Pulmonary artery endothelial cell (primary cell): ENCODE measurements at places on chromosomes 12 and 14. TPM values are rescaled to one million over a fixed set of nuclear protein-coding genes. Genes with fewer than 3 reads are reported as not detected.

The LRRC43 gene
- total RNA-seq = 2.2 TPM in 2 replicates

The RNASE2 gene
- not detected in 2 replicates for total RNA-seq

The SH2B3 gene
- total RNA-seq = 66.9 and 79.4 TPM in 2 replicates

The COA8 gene
- total RNA-seq = 19.3 and 29.5 TPM in 2 replicates

The KCNA5 gene
- not detected in 2 replicates for total RNA-seq

The ACOT4 gene
- 0.46 and 1.5 TPM in 2 replicates for total RNA-seq

The ADCY4 gene
- total RNA-seq = 36.3 and 41.8 TPM in 2 replicates

The ALDH6A1 gene
- total RNA-seq = 21.6 and 30.9 TPM in 2 replicates

The PRR4 gene
- total RNA-seq = 0.21 and 0.46 TPM in 2 replicates

- DNase-seq = no peak
These were observed 22.4 kb upstream of the PDE1B start for GRCh38 chr12:54526812-54527630.

DNA sequence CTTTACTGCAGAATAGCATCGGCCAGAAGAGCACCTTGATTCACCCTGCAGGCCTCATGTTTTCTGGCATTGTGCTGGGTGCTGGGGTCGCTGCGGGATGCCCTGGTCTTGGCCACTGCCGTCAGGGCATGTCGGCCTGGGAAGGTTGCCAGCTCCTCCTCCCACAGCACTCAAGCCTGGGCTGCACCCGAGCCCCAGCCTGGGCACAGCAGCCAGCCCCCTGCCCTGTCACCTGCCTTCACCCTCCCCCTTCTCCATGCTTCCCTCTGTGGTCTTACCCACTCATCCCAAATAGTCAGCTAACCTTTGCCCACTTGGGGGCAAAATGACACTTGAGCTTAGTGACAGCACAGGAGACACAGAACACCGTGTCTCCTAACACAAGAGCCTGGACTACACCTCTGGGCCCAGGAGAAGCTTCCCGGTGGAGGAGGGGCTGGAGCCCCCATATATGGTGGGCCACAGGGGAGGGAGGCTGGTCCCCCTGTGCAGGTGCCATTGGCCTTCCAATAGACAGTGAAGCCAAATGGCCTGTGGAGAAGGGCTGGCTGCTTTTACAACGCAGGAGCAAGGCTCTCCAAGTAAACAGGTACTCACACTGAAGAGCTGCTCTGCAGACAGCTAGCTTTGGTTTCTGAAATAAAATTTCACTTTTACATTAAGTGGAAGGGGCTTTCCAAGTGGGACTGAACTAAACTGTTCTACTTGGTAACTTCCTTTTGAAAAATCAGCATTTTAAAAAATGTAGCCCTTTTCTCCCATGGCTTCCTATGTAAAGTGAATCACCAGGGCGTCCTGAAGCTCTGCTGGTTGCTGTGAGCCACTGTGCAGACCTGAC is 51.2 kb upstream of the AMN start:
- no peak for DNase-seq

GRCh38 chr12:122499991-122500684 is 594 bp downstream of the ZCCHC8 start:
- no peak for DNase-seq

- DNase-seq = no peak
These were observed 23.0 kb downstream of the ZFHX2 start for GRCh38 chr14:23528555-23528954.

DNA sequence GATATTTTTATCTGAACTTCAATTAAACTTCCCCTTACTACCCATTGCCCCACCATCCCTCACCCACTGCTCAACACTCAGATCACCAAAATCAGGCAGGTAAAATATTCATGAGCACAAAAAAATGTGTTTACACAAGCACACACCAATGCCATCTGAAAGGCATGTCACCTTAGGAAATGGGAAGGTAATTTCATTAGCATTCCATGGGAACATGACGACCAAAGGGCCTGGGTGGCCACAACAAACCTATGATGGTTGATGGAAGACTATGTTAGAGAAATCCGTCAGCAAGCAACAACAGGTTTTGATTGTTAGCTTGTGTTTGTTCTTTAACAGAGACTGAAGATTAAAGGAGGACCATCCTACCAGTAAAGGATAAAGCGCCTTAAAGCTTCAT is 97.6 kb downstream of the BCAT1 start:
- DNase-seq = no peak

DNA sequence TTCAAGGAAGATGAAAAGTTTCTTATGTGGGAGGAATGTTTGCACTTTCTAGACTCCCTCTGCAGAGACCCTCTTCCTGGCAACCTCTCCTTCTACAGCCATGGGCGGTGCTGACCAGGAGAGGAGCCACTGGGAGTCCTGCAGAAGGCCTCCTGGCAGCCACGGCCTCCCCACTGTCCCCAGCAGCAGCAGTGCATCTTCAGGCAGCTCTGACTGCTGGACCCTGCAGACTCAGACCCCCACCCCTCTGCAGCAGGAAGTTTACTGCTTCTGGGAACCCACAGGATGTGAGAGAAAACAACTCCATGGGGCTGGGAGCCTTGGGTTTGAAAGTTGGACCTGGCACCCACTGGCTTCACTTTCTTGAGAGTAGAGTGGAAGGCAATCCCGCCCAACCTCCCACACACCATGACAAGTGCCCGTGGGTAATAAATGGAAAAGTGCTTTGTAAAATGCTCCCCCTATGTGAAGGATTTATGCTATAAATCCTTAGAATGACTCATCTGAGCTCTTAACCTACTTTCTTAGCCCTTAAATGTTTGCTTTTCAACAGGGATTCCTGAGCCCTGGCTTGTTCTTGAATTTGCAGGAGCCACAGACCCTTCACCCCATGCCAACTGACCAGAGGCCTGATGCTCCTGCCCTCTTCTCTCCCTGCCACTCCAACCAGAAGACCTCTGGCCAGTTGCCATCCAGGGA is 37.5 kb upstream of the DDX11 start:
- no peak for DNase-seq

GRCh38 chr12:58502841-58503240 is 417.5 kb downstream of the LRIG3 start:
- no peak for DNase-seq

- no peak for DNase-seq
These were observed 133.6 kb upstream of the SSTR1 start for GRCh38 chr14:38074081-38074480.

DNA sequence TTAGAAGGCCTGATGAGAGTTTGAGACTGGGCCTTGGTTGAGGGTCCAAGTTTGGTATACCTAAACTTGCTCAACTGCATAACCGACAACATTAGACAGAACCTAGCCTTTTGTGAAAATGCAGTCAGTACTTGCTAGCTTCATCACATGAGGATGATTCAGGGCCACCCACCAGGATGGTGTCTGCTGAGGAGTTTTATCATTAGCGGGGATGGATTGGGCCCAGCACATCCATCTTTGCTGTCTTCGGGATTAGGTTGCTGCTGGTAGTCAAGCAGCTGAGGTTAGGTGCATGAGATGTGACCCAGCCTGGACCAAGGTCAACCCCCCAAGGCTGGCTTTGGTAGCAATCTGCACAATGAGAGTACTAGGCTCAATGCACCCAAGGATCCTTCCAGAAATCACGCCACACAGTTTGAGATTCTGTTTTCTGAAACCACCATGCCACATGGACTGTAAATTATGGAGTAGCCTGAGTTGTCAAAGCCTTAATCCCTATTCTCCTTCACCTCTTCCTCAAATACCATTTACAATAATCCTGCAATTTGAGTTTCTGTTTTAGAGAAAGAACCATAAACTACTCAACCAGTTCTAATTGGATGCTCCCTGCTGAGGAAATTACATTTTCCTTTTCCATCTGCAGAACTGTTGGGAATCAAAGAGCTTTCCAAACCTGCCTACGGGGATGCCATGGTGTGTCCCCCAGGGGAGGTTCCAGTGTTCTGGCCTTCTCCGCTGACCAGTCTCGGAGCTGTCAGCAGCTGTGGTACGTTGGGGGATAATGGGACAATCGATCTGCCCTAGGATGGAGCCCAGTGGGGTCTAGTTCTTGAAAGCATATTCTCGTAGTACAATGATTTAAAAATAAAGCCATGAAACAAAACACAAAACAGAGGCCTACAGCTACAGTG is 61.7 kb downstream of the DGLUCY start:
- DNase-seq = no peak

DNA sequence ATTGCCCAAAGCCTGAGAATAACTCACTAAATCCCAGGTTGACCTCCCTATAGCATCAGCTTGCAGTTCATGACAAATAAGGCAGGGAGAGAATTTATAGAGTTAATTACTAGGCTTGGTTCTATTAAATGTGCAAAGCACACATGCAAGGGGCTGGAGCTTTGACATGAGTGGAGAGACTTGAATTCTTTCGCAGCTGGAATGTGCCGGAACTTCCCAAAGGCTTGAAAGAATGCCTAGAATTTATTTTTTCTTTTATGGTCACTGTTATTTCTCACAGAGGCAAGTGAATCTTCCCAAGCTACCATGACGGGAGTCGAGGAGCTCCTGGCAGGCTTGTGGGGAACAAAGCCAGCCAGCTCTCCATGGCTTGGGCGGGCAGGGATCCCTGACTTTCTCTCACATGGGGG is 95.5 kb upstream of the USP44 start:
- DNase-seq = no peak

GRCh38 chr12:112122823-112123690 is 2.3 kb upstream of the TRAFD1 start:
- no peak for DNase-seq

DNA sequence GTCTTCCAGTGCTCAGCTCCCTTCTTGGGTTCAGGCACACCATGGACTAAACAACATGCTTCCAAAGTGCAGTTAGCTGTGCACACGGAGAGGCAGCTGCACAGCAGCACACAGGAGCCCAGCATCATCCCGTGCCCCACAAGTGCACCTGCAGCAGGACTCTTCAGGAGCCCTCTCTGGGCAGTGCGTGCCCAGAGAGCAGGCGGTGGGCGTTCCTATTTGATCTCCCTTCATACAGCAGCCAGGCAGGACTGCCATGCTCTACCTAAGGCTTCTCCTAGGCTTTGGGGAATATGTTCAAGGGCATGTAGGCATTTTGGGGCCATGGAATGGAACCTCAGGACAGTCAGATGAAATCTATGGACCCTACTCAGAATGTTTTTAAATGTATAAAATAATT is 35.5 kb downstream of the ANO2 start:
- no peak for DNase-seq

DNA sequence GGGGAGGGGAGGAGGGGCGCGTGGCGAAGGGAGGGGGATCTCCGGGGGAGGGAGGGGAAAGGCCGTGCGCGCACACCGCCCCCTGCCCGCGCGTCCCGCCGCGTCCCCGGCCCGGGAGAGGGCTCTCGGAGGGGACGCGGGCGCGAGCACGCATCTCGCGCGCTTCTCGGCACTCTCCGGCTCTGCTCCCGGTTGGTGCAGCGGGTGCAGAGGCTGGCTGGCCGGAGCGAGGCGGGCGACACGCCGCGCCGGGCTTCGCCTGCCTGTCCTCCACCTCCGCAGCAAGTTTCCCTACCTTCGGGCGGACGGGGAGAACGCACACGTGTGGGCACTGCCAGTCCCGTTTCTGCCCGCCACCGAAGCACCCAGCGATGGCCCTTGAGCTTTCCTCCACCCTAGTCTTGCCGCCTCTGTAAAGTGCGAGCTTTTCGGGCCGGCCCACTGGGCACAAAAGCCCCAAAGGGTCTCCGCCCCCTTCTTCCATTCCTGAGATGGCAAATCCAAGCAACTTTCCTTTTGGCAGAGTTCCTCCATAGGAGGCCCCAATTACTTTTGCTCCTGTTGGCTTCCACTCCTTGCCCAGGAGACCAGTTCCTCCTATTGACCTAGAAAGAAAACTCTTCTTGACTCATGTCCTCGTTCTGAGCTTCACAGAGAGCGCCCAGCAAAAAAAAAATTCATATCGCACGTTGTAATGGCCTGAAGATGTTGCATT is 363 bp upstream of the CSAD start:
- peak; percentile 40 for DNase-seq

DNA sequence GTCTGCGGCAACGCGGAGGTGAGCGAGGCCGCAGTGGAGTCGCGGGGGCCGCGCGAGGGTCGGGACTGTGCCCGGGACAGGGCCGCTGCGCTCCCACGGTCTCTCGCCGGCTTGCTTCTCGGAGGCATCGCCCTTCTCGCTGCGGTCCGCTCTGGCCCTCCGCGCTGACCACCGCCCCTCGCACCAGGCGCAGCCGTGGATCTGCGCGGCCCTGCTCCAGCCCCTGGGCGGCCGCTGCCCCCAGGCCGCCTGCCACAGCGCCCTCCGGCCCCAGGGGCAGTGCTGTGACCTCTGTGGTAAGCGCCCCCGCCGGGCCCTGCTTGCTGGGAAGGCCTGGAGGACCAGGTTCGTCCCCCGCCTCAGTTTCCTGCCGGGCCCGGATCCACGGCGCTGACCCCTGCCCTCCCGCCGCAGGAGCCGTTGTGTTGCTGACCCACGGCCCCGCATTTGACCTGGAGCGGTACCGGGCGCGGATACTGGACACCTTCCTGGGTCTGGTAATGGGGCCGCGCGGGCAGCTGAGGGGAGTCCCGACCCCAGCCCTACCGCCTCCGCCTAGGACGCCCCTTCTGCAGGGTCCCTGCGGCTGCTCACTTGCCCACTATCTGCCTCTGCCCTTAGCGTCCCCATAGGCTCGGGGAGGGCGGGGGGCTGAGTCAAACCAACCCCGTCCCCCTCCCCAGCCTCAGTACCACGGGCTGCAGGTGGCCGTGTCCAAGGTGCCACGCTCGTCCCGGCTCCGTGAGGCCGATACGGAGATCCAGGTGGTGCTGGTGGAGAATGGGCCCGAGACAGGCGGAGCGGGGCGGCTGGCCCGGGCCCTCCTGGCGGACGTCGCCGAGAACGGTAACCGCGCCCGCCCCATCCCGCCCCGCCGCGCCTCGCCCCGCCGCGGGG is 7.0 kb downstream of the AMN start:
- no peak for DNase-seq

GRCh38 chr12:75836533-75836932 is 195.0 kb downstream of the PHLDA1 start:
- no peak for DNase-seq

- DNase-seq = no peak
These were observed 1.5 kb downstream of the RAB21 start for GRCh38 chr12:71756054-71756690.

DNA sequence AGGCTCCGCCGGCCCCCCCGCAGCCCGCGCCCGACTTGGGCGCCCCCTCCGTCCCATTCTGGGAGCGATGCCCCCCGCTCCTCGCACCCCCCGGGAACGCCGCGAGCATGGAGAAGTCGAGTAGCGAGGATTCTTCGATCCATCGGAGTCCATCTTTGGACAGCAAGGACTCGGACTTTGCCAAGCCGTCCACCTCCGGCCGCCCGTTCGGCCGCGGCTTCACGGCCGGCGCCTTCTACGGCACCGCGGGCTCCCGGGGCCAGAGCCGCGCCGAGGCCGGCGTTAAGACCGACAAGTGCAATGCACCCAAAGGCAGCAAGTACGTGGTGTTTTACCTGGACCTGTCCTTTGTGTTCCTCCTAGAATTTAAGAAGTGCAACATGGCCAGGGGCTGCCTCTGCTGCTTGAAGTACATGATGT is 123.6 kb downstream of the TSPAN9 start:
- no peak for DNase-seq

- no peak for DNase-seq
These were observed 121.9 kb downstream of the PIK3C2G start for GRCh38 chr12:18383203-18383602.
